Activated CD8-positive, alpha-beta memory T cell treated with anti-CD3 and anti-CD28 coated beads for 1 hour (primary cell): ENCODE measurements at places on chromosomes 5 and 9.

- no peak for DNase-seq
Observed at GRCh38 chr9:135591506-135592330, 30.2 kb downstream of the PAEP start.

DNA sequence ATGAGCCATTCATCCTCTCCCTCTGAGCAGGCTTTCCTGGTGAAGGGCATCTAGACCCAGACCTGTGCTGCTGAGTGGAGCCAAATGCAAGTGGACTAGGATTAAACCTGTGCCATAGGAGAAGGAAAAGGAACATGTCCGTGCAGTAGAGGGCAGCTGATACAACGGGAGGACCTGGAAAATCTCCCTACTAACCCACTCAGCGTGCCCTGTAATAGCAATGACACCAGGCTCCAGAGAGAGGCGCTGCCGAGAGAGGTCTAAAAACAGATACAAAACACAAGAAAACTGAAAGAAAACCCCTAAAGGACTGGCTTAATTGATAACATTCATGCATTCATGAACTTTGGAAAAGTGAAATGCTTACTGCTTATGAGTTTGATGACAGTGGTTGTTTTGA, 60.8 kb downstream of the PFDN1 start:
- no peak for DNase-seq

- no peak for DNase-seq
Observed at GRCh38 chr5:135058331-135058732, 24.3 kb upstream of the PITX1 start.

DNA sequence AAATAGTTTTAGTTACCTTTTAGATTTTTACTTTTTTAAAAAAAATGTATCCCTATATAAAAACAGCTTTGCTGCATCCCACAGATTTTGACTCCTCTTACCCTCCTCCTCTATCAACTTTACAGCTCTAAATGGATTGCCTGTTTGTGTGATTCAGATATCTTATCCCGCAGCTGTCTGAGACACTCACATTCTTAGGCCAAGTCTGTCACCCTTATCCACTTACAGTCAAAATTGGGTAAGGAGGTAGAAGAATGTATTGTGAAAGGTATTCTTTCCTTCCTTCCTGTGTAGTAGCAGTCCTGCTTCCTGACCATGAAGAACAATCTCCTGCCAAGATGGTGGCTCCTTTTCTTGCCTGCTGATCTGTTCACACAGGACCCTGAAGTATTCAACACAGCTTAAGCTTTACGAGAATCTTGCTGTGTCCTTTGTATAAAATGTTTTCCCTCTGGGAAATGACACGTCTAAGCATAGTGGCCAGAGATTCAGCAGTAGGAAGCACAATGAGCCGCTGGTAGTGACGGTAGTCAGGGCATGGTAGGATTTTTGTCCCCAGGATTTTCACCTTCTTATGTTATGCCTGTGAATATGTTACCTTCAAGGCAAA, 67.7 kb upstream of the ST8SIA4 start:
- no peak for DNase-seq

GRCh38 chr9:89835666-89836065, 230.9 kb downstream of the GADD45G start:
- DNase-seq: no peak

DNA sequence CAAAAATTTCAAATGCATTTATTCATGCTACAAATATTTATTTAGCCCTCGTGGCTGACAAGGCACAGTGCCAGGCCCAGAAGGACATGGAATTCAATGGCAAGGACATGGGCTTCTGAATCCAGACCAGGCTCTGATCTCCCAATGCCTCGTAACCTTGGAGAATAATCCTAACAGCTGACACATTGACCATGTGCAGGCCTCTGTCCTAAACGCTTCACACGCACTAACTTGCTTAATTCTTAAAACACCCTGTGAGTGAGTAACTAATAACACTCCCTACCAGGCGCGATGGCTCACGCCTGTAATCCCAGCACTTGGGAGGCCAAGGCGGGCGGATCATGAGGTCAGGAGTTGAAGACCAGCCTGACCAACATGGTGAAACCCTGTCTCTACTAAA, 33.2 kb downstream of the MYO10 start:
- no peak for DNase-seq

DNA sequence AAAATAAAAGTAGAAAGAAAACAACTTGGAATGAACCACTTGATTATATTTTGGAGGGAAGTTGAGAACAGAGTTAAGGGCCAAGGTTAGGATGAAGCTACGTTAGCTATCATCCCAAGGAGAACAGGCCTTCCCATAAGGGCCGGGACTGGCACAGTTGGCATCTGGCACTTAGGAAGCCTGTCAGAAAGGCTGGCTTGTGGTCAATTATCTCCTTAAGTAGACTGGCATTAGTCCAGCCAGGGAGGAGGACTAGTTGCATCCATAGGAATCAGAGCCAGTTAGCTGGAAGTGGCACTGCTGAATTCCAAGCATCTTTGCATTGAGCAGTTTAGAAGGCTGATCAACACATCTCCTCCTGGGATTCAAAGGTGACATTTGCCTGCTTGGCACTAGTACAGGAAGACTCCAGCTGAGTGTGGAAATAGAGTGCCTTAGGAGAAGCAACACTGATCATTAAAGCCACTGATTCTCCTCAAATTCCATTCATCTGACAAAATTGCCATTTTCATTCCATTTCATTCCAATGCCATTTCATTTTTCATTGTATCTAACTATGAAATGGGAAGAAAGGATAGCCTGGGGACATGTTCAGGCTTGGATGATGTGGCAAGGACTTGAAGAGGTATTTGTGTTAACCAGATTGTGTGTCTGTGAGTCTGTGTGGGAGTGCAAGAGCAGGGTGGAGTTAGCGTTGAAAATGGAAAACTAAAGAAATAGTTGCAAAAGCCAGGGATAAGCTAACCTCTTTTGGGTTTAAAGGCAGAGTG, 5.5 kb downstream of the FOXB2 start:
- no peak for DNase-seq

GRCh38 chr9:110006657-110007056, 201.3 kb downstream of the C9orf152 start:
- no peak for DNase-seq

DNA sequence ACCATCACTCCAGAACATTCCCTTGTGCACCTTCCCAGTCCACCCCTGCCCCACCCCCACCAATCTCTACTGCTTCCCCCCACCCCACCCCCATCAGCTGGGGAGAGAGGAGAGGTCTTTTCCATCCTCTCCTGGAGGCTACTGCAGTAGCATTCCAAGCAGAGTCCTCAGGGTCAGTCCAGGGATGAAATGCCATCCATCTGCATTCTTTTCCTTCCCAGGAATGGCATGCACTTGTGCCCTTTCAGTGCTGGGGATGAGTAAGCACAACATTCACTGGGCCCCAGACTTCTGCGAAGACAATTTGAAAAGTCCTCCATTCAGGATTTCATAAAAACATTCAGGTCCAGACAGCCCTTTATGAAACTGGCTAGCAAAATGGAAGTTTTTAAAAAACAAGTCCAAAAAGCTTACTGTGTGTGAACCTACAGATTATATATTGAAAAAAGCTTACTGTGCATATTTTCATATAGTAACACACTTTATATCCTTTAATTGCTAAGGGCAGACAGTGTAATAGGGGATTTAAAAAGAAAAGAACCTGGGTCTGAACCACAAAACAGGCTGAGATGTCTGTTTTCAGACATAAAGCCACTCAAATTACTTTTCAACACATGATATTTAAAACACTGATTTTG, 50.0 kb upstream of the GOLPH3 start:
- no peak for DNase-seq

- DNase-seq: no peak
Observed at GRCh38 chr9:137162505-137163364, 7.1 kb downstream of the LRRC26 start.

DNA sequence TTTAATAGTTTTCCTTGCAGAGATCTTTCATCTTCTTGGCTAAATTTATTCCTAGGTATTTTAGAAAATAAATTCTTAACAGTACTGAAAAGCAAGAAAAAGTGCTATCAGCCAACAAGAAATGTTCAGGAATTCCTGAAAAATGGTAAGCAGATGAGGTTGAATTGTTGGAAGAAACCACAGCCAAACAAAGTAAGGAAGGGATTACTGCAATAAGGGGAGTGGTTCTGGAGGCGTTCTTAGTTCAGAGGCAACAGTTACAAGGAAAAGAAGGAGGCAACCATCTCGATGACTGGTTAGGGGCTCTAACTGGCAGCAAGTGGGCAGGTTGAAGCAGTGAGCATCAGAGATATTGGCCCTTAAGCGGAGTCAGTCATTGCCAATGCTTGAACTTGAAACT, 12.8 kb upstream of the OR13J1 start:
- no peak for DNase-seq

- DNase-seq: no peak
Observed at GRCh38 chr9:96423985-96424336, 5.8 kb upstream of the ZNF367 start.

DNA sequence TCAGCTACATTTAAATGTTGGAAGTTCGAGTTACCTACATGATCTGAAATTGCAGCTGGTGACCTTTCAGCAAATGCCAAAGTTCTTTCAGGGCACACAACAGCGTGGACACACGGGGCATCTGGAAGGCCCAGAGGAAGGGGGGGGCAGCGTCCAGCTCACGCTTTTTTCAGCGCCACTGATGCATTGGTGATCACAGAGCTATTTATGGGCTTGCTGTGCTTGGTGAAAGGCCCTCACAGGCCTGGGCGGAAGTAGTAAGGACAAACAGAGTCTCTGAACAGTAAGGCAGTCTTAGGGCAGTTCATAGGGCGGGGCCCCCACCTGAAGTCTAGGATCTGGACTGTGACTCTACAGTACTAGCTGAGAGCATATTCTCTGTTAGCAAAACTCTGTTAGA, 6.6 kb upstream of the FBP2 start:
- DNase-seq: no peak
